ENCODE measurements at places on chromosomes 4 and X.

DNA sequence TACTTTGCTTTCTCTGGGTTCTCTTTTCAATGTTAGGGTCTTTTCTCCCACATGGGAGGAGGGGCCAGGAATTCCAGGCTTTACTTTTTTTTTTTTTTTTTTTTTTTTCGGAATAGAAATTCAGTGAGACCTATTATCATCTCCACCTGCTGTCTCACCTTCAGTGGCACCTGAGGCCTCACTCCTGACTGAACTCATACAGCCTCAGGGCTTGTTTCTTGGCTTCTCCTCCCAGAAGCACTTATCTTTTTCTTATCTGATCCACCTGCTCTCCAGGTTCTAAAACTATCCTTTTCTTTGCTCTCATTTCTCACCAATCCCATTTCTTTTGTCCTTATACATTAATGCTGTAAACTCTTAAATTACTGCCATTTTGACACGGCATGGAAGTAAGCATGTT is 117.3 kb upstream of the PPP3CA start:
- DNase-seq: no peak

- no peak for DNase-seq
These were observed 315.0 kb downstream of the AFF2 start for GRCh38 chrX:148815218-148815961.

DNA sequence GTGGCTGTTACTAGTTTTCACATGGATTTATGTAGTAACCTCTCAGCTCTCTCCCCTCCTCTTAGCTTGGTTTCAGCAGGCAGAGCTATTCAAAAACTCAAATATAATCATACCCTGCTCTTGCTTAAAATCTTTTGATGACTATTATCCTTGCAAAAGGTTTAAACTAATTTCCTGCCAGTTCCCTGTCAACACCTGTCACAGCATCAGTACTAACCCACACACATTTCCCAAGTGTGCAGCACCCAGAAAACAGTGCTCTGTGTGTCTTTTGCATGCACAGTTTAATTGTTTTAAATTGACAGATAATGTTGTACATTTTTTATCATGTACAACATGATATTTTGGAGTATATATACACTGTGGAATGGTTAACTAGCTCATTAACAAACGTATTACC is 202.0 kb downstream of the PAPSS1 start:
- DNase-seq: no peak

DNA sequence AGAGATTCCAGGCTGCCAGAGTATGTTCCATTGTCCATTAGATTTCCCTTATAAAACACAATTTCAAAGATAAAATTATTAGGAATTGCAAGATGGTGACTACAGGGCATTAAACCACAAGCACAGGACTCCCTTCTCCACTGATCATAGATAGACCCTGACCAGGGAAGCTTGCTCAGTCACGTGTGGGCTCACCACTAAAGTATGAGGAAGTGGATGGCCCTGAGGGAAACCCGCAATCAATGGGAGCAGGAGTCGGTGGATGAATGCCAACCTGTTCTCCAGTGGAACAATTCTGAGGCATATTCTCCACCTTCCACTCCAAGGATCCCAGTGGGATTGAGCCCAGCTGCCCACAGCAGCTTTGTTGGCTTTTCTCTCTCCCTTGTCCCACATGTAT is 515.7 kb downstream of the BCOR start:
- DNase-seq: no peak

DNA sequence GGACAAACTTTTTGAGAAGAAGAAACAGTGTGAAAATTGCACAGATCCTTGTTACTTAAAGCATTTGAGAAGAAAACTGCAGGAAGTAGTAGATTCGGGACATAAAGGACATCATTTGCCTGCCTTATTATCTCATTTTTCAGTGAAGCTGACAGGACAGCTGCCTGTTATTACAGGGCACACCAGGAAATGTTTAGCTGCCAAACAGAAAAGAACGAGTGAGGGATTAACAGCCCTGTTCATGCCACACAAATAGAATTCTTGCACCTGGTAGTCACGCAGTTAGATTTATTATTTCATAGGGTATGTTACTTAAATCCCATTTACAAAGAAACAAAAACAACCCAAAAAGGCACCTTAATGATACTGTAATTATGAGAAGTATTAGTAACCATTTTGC is 100.6 kb downstream of the CHIC2 start:
- no peak for DNase-seq

GRCh38 chrX:34624416-34624815 is 32.7 kb downstream of the TMEM47 start:
- no peak for DNase-seq

GRCh38 chr4:75080888-75081287 is 148.0 kb downstream of the PARM1 start:
- DNase-seq: no peak

GRCh38 chrX:27731962-27732361 is 75.8 kb upstream of the MAGEB10 start:
- no peak for DNase-seq

DNA sequence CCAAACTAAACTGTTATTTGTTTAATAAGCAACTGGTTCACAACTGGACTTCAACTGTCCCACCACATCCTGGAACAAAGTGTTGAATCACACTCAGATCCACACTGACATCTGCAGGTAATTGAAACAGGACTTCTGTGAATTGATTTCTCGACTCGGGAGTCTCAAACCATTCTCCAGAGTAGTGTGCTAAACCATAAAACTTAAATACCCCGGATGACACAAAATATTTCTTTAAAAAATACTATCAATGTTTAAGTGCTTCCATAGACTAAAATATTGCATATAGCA is 95.4 kb upstream of the PLAC1 start:
- DNase-seq: no peak

- DNase-seq: no peak
These were observed 262.1 kb upstream of the CXXC4 start for GRCh38 chr4:104756837-104757236.

GRCh38 chrX:16067886-16068515 is 55.4 kb upstream of the GRPR start:
- DNase-seq: no peak

DNA sequence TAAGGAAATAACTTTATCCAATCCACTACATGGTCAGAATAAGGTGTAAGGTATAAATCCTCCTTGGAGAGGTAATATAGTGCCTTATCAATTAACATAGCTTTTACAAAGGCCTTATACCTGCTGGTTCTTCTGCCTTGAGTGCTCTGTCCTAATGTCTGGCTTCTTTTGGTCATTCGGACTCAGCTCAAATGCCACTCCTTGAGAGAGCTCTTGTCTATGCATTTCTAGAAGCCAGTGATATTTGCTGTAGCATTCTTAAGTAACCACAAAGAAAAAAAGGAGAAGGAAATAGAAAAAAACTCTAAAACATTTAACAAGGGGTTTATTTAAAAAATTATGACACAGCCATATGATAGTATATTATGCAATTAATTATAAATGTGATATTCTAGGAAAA is 444.8 kb upstream of the SLIT2 start:
- DNase-seq: no peak

DNA sequence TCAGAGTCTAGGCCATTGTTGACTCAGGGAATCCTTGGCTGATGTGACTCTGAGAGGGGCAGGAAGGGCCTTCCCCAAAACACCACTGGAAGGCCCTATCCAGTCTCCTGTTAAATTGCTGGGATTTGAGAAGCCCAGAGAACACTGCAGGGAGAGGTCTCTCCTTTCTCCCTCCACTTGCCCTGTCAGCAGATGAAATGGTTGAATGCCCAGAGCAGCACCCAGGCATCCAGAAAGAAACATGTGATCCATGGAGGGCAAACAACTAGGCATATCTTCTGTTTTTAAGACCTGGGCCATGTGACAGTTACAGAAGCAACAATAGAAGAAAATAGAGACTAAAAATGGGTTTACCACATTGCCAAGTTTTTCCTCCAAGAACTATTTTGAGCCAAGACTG is 291.1 kb downstream of the QDPR start:
- DNase-seq: no peak

DNA sequence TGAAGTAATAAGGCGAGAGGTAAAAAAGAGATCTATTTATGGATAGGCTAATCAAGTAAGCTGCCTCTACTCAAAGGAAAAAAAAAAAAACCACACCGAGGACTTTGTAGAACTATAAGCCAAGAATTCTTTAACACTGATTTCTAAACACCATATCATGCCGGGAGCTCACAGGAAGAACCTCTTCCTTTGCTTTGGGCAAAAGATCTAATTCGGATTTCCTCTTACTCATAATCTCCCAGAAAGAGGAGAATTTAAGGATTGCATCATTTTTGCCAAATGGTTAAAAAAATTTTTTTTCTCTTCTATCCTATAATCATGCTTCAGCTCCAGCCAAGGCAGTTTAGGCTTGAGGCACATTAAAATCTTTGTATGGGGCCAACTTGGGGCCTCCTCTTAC is 95.5 kb downstream of the ZNF827 start:
- DNase-seq: no peak

DNA sequence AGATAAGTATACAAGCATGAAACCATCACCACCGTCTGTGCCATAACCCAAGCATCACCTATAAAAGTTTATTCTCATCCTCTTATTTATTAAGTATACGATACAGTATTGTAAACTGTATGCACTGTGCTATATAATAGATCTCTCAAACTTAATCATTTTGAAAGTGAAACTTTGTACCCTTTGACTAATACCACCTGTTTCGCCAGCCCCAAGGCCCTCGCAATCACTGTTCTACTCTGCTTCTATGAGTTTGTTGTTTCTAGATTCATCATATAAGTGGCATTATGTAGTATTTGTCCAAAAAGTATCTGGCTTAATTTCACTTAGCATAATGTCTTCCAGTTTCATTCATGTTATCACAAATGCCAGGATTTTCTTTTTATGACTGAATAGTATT is 72.1 kb upstream of the DOCK11 start:
- no peak for DNase-seq

DNA sequence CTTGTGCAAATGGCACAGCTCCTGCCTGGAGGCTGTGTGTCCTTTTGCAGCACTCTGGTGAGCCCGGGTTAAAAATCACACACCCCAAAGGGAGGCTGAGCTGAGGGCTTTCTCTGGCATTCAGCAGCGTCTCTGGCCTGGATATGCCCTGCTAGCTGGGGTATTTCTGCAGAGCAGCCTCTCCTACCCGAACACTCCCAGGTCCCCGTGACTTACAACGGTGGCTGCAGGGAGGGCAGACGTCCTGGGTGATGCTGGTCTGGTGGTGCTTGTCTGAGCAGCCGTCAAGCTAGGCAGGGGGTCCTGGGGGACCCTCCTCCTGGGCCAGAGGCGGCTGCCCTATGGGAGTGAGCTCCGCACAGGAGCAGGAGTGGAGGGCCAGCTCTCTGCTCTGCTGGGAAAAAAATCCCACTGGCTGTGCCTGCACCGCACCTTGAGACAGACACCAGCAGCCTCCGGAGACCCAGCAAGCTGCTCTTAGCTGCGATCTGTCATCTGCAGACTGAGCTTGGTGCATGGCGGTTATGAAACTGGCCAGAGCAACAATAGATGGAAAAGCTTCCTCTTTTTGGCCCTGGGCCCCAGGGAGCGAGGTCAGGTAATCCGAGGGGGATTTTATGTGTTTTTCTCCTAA is 41.3 kb upstream of the ASMTL start:
- no peak for DNase-seq

DNA sequence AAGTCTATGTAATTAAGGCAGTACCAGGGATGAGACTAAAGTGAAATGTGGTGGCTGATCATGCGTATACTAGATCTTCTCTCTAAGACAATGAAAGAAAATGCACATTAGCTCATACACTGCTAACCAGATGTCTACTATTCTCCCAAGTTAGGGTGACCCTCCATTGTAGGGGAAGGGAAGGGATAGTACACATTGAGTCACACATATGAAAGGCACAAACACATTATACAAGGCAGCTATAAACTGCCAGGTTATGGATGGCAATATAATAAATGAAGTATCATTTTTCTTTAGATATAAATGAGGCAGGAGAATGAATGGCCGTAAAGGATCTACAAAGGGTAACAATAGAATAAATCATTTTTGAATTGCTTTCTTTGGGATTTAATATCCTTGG is 4.5 kb downstream of the SHROOM3 start:
- DNase-seq: no peak

GRCh38 chr4:26088433-26088928 is 174.5 kb downstream of the SMIM20 start:
- DNase-seq: no peak

GRCh38 chr4:3186609-3187008 is 62.4 kb upstream of the MSANTD1 start:
- no peak for DNase-seq

GRCh38 chrX:119684916-119685224 is 8.1 kb downstream of the SEPTIN6 start:
- DNase-seq: no peak

- DNase-seq: no peak
These were observed 54.2 kb downstream of the SCD5 start for GRCh38 chr4:82744284-82744968.

- DNase-seq: no peak
These were observed 13.1 kb upstream of the DRP2 start for GRCh38 chrX:101206471-101206870.

DNA sequence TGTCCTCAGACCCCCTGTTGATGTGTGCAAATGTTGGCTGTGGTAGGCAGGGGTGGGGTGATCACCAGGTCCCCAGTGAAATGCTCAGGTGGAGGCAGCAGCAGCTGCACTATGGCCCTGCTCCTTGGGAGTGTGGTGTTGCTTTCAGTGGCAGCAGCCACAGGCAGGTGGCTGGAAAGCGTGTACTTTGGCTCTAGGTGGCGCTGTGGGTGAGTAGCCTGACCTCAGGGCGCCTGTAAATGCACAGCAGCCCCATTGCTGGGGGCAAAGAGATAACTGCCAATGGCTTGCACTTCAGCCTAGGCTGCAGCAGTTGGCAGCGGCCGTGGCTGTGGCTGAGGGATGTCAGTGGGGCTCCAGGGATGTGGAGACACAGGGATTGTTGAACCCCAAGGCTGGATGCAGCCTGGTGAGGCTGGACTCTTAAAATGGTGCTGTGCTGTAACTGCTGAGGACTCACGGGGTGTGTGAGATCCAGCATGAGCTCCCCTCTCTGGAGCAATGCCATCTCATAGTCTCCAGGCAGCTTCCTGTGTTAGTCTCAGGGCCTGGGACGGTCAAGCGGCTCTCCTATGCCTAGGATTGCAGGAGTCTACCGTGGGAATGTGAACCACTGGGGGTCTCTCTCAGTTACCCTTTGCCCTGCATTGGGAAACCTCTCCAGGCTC is 421.7 kb upstream of the HTR2C start:
- DNase-seq: no peak

DNA sequence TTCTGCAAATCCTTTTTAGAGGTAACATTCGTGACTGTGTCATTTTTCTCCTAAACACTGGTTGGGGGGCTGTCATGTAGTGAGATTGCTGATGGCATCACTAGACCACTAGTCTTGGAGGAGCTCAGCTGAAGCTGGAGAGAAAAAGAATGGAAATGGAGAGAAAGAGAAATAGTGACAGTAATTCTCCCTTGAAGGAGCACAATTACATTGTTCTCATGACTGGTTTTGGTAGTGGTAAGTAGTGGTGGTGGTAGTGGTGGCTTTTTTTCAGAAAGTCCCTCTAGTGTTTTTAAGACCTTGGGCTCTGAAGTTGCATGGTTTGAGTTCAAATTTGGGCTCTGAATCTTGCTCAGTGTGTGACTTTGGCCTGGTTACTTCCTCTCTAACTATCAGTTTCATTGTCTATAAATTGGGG is 99.8 kb downstream of the LARP7 start:
- no peak for DNase-seq

All from stimulated activated CD8-positive, alpha-beta memory T cell treated with anti-CD3 and anti-CD28 coated beads, Interleukin-7, amount 100 ng/mL, for 1 hour (primary cell).